ENCODE measurements at places on chromosomes 6 and 20. TPM values are rescaled to one million over a fixed set of nuclear protein-coding genes. Genes with fewer than 3 reads are reported as not detected.

DNA sequence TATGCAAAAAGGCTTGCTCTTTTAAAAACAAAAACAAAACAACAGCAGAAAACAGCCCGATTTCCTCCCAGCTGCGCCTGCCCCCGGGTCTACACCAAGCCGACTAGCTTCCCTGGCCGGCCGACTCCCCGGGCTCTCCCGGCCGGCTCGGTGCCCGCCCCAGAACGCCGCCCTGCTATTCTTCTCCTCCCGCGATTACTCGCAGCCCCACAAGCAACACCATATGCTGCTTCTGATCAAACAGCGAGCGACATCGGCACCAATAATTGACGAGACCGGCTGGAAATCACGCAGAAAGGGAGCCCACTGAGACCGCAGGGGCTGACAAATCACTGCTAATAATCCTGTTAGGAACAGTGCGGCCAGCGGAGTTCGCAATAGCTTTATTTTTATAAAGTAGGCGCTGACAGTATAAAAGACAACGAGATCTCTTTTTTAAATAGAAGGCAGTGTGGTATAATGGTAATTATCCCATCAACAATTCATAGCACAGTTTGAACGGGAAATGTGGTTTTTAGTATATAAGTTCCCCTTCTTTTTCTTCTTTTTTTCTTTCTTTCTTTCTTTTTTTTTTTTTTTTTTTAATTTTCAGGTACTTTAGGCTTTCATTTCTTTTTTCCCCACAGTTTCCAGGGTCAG is 3.3 kb downstream of the SIM1 start:
- peak; percentile 39 for DNase-seq
- peaks cover 51% of the 10 kb centered on the region for H3K27me3 ChIP-seq
- H3K36me3 ChIP-seq, result no peaks in the 10 kb centered on the region
- no peak overlapping the region for H3K4me3 ChIP-seq

- peak overlapping the region; percentile 60 for H3K4me3 ChIP-seq
- H3K27ac ChIP-seq, result peak overlapping the region; percentile 81
- H3K4me1 ChIP-seq, result no peaks in the 10 kb centered on the region
- no peak for DNase-seq
- peaks cover 9% of the 10 kb centered on the region for H3K27me3 ChIP-seq
- H3K36me3 ChIP-seq, result no peaks in the 10 kb centered on the region
Observed at GRCh38 chr6:96017070-96017359, 1.2 kb downstream of the FUT9 start.

DNA sequence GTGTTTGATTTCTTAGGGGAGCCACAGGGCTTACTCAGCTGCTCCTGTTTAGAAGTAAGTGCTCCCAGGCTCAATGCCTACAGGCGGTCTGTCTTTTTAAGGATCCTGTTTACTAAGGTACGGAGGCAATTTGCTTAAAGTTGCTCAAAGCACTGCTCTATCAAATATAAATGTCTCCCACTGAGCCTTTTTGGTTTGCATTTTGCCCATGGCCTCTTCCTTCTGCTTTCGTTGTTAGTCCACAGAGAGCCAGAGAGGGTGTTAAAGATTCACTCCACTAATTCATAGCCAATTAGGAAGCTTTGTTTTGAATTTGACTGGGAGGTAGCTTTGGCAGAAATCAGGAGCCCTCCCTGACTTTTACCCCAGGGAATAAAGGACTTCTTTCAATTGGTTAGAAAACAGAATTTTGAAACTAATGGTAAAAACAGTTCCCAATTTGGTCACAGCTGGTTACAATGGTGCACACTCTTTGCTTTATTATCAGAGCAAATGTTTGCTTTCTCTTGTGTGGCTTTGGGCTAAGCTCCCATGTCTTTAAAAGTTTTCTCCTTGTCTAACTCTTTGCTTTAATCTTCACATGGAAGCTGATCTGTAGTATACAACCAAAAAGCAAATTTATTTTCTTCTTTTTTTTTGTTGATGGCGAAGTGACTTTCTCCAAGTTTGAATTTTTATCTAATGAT is 126.2 kb downstream of the IMPG1 start:
- H3K4me1 ChIP-seq, result peaks cover 5% of the 10 kb centered on the region
- no peak for DNase-seq
- H3K27ac ChIP-seq, result no peak overlapping the region
- H3K4me3 ChIP-seq, result no peak overlapping the region
- no peaks in the 10 kb centered on the region for H3K36me3 ChIP-seq

GRCh38 chr6:34281702-34282334 is 33.0 kb upstream of the SMIM29 start:
- no peak overlapping the region for H3K4me3 ChIP-seq
- no peak for DNase-seq
- H3K27me3 ChIP-seq, result no peaks in the 10 kb centered on the region
- no peaks in the 10 kb centered on the region for H3K4me1 ChIP-seq
- H3K27ac ChIP-seq, result no peak overlapping the region

GRCh38 chr6:96381246-96381645 is 140.4 kb upstream of the UFL1 start:
- no peaks in the 10 kb centered on the region for H3K4me1 ChIP-seq
- no peak for DNase-seq
- no peaks in the 10 kb centered on the region for H3K36me3 ChIP-seq
- no peak overlapping the region for H3K4me3 ChIP-seq
- no peaks in the 10 kb centered on the region for H3K27me3 ChIP-seq

- H3K36me3 ChIP-seq, result no peaks in the 10 kb centered on the region
- no peaks in the 10 kb centered on the region for H3K27me3 ChIP-seq
- no peak overlapping the region for H3K27ac ChIP-seq
- peak; percentile 18 for DNase-seq
Observed at GRCh38 chr20:39155971-39156370, 193.8 kb downstream of the DHX35 start.

DNA sequence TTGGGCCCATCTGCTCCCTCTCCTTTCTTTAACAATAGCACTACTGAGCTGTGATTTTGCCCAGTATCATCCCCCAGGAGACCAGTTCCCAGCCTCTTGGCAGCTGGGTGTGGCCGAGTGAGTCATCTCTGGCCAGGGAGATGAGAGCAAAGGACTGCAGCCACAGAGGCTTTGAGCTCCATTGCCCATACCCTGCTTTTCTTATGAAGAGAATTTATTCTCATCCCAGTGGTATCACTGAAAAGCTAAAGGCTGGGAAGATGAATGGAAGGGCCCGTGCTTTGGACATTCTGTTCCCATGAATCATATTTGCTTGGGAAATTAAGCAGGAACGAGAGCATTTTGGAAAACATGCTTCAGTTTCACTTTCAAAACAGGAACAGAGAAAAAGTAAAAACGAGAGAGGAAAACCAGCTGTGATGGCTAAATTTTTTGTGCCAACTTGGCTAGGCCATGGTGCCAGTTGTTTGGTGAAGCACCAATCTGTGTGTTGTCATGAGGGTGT is 14.9 kb downstream of the CST3 start:
- H3K36me3 ChIP-seq, result no peaks in the 10 kb centered on the region
- peak overlapping the region; percentile 81 for H3K27ac ChIP-seq
- DNase-seq, result peak; percentile 65
- no peaks in the 10 kb centered on the region for H3K27me3 ChIP-seq

DNA sequence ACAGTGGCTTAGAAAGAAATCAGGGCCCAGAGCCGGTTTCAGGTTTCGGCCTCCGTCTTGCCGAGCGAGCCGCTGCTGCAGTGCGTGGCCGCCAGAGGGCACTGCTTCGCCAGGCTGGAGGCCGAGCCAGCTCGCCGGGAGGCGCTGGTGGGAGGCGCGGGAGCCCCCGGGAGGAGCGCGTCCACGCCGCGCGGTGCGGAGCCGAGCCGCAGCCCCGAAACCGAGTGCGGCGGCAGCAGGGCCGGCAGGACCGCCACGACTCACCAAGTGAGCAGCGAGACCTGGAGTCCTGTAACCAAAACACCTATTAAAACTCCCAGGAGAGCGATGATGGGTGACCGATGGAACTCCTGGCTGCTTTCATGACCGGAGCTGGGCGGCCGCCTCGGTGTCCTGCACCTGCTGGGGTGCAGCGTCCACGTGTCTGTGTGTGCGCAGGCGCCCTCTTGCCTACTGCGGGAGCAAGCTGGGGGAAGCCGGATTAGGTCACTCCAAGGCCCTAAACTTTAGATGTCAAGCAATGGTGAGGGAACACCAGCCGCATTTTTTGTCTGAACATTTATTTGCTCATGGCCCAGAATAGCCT is 186.9 kb upstream of the UST start:
- peak overlapping the region; percentile 51 for H3K4me3 ChIP-seq
- H3K27ac ChIP-seq, result no peak overlapping the region
- no peaks in the 10 kb centered on the region for H3K27me3 ChIP-seq

TRIM10 gene
- total RNA-seq, result not detected

- H3K27me3 ChIP-seq, result no peaks in the 10 kb centered on the region
- H3K4me3 ChIP-seq, result no peak overlapping the region
- no peaks in the 10 kb centered on the region for H3K36me3 ChIP-seq
- H3K27ac ChIP-seq, result no peak overlapping the region
Observed at GRCh38 chr6:169176361-169176991, 77.2 kb downstream of the THBS2 start.

DNA sequence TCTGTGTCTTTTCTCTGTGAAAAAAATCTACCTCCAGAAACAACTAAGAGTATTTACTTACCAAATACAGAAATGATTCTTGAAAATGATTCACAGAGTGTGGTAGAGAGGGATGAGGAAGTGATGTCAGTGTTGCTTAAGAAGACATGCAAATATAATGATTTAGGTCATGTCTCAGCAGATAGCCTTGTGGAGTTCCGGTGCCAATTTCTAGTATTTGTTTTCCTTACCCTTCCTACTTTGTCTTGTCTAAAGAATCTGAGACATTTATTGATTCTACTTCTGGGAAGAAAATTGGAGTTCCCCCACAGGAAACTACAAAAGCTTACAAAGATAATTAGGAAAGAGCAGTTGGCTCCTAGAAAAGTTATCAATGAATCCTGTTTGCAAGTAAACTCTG is 68.8 kb downstream of the GJA1 start:
- no peaks in the 10 kb centered on the region for H3K27me3 ChIP-seq

- no peak overlapping the region for H3K4me3 ChIP-seq
- no peak for DNase-seq
Observed at GRCh38 chr6:15966000-15966520, 162.8 kb upstream of the MYLIP start.

AFG1L gene
- 0.45 TPM for total RNA-seq

DNA sequence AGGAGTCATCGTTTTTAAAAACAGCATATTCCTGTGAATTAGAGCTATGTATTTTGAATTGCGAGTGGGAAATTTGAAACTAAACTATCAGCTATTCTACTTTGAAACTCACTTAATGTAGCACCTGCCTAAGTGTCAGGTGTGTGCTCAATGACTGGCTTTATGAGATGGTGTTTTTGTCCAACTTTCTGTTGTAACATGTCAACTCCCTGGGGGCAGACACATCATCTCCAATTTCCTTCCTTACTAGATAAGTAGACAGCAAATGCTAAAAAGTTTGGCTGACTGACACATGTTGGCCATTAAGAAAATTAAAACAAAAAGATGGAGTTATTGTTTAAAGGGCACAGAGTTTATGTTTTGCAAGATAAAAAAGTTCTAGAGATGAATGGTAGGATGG is 226.9 kb downstream of the TFAP2B start:
- DNase-seq, result no peak
- no peaks in the 10 kb centered on the region for H3K27me3 ChIP-seq
- H3K27ac ChIP-seq, result no peak overlapping the region
- no peaks in the 10 kb centered on the region for H3K4me1 ChIP-seq
